ENCODE measurements at places on chromosomes 13 and 19. TPM values are rescaled to one million over a fixed set of nuclear protein-coding genes. Genes with fewer than 3 reads are reported as not detected.

- DNase-seq = peak; percentile 82
These were observed at the start of gene ZNF878 for GRCh38 chr19:12052497-12053169. TSS of gene ZNF878 (minus strand) at chr19:12052961. CDS start at chr19:12052801, 160 bp downstream.

- no peak for DNase-seq
These were observed 180.6 kb downstream of the FOXO1 start for GRCh38 chr13:40485611-40486517.

DNA sequence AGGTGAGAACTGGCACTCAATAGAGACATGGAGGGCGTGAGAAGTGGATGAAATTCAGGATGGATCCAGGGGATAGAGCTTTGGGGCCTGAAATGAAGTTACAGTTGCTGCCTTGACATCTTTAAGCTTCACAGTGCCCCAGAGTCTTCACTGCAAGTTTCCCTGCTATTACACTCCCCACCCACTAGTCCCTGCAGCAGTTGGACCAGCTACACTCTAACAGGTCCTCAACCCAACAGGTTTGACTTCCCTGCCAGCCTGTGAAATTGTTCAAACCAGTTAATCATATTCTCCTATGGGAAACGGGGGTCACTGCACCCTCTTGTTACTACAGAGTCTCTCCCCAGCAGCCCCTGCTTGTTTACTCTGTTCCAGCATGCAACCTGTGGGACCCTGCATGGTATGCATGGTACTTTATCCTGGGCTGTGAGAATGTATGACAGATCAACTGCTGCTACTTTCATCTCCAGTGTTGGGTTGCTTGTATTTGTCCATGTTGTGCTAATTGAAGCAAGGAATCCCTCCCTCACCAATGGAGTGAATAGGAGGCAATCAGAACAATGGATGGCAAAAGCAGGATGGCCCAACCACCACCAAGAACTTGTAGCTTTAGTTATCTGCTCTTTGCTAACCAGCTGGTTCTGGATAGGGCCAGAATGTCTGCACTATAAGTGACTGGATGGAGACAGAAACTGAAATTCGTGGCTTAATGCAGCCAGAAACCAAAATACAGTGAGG, 314.2 kb downstream of the OLFM4 start:
- no peak for DNase-seq

- DNase-seq = peak; percentile 1
These were observed 266.2 kb downstream of the MAB21L1 start for GRCh38 chr13:35210261-35210660.

DNA sequence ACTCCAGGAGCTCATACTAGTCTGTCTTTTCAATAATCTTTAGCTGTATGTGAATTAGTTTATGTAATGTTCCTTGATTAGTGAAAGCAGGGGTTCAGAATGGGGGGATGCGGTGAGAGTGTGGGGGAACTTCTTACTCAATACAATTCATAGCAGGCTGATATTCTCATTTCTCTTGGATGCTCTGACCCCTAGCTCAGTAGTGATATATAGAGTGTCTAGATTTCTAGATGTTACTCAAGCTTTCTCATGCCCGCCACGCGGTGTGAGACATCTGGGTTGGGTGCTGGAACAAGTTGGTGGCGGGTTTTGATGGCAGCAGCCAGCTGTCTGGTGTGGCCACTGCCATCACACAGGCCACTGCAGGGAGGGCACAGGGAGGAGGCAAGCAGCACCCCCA, 39.3 kb upstream of the FLT1 start:
- DNase-seq = no peak

DNA sequence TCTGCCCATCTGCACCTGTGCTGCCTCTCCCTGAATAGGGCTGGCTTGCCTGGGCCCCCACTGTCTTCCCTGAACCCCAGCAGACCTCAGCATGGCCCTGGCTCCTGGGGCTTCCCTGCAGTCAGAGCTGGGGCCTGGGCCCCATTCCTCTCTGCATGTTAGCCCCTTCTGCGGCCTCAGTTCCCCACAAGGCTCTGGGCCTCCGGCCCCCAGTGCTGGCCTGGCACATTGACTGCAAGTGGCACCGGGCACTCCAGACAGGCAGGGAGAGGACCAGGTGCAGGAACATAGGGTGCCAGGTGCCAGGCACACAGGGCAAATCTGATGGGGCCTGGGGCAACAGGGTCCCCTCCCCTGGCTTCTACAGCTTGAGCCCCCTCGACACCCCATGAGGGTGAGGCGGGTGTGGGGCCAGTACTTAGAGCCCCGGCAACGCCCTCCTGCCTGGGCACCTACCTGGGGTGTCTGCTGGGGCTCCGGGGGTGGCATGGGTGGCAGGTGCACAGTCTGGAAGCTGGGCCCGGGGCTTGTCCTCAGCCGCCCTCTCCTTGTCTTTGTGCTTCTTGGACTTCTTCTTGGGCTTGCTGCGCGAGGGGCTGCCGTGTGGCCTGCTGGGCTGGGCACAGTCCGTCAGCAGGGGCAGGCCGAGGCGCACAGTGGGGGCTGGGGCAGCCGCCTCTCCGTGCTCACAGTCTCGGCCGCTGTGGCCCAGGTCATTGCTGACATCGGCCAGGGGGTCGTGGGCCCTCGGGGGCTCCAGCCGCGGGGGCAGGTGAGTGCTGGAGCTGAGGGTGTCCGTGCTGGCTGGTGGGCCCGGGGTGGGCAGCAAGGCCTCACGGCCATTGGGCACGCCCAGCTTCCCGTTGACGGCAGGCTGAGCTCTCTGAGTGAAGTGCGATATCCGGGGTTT, 12.3 kb upstream of the ISYNA1 start:
- no peak for DNase-seq

DNA sequence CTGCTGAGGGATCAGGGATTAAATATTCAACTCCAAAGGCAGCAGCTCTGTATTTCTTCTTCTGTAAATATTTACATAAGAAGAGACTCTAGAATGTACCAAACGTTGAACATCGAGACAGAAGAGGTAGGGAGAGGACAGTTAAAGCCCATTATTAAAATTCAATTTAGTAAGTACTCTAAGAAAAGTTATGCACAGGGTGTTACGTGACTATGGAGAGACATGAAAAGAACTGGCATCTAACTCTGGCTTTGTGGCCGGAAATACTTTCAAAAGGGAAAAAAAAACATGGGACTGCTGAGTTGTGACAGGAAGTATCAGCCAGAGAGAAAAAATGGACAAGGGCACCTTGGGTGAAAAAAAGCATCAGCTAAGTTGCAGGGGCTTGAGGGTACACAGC, 36.7 kb downstream of the LNX2 start:
- no peak for DNase-seq

DNA sequence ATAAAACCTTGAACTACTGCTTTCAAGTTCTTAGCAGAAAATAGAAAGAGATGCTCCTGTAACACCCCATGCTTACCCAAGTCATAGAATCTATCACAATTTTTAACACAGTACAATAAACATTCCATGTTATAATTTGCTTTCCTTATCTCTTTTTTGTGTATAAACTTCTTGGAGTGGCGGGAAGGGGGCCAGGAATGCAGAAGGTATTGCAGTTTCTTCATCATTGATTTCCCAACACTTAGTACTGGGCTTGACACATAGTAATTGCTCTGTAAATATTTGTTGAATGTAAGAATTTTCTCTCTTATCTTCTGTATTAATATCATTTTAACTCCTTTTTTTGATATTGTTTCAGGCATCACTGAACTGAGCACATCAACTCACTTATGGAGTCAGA, 535.8 kb downstream of the KCTD12 start:
- DNase-seq = peak; percentile 52

GRCh38 chr13:112715210-112715609, 25.4 kb downstream of the ATP11A start:
- no peak for DNase-seq

DNA sequence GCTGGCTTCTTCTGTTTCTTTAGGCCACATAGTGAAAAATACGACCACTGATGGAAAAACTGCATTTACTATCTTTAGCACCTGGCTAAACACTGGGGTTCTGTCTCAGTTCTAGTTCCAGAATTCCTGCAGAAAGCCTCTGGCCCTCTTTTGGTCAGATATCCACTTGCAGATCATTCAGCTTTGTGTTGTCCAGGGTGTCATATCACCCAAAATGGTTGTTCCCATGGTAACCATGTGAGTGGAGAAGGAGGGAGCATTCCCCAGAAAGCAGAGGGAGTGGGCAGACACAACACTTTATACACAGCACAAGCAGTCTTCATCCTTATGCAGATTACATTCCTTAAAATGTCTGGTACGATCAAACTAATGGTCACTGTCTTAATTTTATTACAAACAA, 73.5 kb downstream of the CAB39L start:
- no peak for DNase-seq

DNA sequence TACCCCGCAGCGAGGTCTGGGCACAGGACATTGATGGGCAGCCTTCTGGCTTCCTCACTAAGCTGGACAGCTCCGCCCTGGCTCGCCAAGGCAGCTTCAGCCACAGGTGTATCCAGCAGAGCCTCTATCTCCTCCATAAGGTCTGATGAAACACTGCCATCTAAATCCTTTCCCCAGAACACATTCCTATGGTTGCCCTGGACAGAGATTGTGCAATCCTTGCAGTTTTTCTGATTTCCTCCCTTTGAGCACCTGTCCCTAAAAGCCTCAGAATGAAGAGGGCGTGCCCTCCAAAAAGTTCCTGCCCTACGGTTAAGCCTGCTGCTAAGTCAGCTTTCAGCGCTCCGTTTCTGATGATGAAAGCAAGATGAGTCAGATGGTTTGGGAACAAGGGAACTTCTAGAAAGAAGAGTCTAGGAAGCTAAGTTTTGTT, 21.0 kb downstream of the CLEC4M start:
- DNase-seq = peak; percentile 87

GRCh38 chr19:28445826-28446225, 767.1 kb downstream of the UQCRFS1 start:
- DNase-seq = no peak

GRCh38 chr19:40806423-40807146, 7.6 kb downstream of the EGLN2 start:
- DNase-seq = peak; percentile 98

DNA sequence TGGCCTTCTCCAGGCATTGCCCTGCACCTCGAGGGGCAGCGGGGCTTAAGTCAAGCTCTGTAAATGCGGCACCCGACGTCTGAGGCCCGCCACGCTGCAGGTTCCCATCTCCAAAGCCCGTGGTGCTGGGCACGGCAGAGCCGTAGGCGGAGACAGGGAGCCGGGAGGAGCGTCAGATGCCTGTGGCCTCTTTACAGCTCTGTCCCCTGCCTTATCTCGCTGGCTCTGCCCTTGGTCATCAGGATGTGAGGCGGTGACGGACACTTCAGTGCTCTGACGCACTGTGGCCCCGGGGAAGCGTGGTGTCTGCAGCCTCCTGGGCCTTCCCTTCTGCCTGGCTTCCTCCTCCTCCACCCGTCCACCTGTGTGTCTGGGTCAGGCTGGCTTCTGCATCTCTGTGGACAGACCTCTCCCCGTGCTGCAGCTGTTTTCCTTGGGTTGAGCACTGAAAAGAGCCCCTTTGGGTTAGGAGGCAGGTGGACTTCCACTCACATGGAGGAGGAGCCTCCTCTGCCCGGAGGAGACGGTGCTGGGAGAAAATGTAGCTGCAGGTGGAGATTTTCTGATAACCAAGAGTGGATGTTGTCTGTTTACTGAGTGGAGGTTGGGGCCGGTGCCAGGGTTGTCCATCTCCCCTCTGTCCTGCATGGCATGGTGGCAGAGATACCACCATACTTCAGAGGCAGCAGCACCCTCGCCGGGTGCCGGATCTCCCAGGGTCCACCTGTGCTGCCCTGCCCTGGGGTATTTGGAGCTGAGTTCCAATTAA, 14.6 kb downstream of the MCF2L start:
- no peak for DNase-seq

GRCh38 chr13:60514891-60515290, 117.9 kb downstream of the TDRD3 start:
- DNase-seq = peak; percentile 30

Gene WDR83
- total RNA-seq = 7.3 TPM

Gene KRTDAP
- total RNA-seq = not detected

Gene ZNF823
- total RNA-seq = 5.6 TPM

Gene DIRAS1
- total RNA-seq = 0.32 TPM

Gene KLK15
- not detected for total RNA-seq

Gene CCDC194
- not detected for total RNA-seq

Gene CEACAM21
- not detected for total RNA-seq

Gene SOX1
- not detected for total RNA-seq
